ENCODE measurements at places on chromosomes 11 and 22. TPM values are rescaled to one million over a fixed set of nuclear protein-coding genes. Genes with fewer than 3 reads are reported as not detected.

DNA sequence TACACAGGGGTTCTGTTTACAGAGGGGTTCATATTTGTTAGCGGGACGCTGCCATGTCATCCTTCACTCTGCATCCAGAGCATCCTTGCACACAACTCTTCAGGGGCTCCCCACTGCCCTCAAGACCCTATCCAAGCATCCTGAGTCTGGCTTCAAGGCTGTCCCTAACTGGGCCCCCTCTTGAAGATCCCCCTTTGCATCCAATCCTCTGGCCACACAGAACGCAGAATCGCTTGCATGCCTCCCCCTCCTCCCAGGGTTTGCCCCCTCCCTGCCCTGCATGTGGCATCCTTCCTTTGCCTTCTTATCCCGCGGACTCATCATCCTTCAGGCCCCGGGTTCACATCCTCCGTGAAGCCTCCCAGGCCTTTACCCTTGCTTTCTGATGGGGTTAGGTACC lies 18.6 kb downstream of the C1QTNF6 start:
- peaks cover 15% of the 10 kb centered on the region for H3K4me1 ChIP-seq
- no peak overlapping the region for H3K27ac ChIP-seq
- H3K36me3 ChIP-seq = no peaks in the 10 kb centered on the region
- no peak overlapping the region for H3K4me3 ChIP-seq

- H3K27ac ChIP-seq = no peak overlapping the region
- no peak overlapping the region for H3K4me3 ChIP-seq
- no peaks in the 10 kb centered on the region for H3K27me3 ChIP-seq
These were observed 221.4 kb downstream of the DBX1 start for GRCh38 chr11:19938866-19939265.

DNA sequence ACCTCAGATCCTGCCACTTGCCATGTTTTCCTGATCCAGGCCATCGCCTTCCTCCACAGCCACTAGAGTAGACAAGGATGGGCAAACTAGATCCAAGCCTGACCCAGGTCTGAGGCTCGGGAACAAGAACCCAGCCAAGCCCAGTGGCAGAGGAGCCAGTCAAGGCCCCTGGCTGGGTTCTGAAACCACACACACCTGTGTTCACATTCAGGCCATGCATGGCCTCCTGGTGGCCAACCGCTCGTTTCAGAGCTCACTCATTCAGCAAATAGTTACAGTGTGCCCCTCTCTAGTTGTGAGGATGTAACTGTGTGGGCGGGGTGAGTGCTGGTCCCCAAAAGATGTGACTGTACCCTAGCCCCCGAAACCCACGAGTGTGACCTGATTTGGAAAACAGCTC lies 337.6 kb downstream of the CTTN start:
- no peak overlapping the region for H3K27ac ChIP-seq
- H3K27me3 ChIP-seq = no peaks in the 10 kb centered on the region
- DNase-seq = no peak
- no peaks in the 10 kb centered on the region for H3K4me1 ChIP-seq

DNA sequence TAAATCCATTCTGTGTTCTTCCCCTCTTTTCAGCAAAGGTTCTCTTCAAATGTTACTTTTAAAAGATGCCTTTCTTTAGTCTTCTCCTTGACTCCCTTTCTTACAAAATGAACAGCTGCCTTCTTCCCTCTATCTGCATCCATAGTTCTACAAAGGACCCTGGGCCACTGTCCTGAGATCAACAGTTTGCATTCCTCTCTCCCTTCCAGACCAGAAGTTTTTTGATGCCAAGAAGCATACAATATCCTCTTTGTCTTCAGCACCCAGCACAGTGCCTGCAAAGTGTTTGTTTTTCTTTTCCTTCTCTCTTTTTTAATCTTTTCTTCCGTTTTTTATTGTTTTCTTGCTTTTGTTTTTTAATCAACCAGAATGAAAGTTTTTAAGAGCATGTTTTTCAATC lies 183.5 kb upstream of the SNX19 start:
- no peak overlapping the region for H3K4me3 ChIP-seq
- no peak overlapping the region for H3K27ac ChIP-seq
- H3K36me3 ChIP-seq = no peaks in the 10 kb centered on the region
- peaks cover 8% of the 10 kb centered on the region for H3K4me1 ChIP-seq

DNA sequence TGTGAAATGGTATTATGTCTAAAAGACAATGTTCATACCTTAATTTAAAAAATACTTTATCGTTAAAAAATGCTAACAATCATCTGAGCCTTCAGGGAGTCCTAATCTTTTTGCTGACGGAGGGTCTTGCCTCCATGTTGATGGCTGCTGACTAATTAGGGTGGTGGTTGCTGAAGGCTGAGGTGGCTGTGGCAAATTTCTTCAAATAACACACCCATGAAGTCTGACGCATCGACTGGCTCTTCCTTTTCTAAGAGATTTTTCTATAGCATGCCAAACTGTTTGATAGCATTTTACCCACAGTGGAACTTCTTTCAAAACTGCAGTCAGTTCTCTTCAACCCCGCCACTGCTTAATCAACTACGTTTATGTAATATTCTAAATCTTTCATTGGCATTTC lies 33.6 kb downstream of the TCF20 start:
- DNase-seq = no peak
- 0 out of 2 replicates have a peak, but pooled peaks cover 3% of the 10 kb centered on the region for H3K36me3 ChIP-seq
- no peak overlapping the region for H3K27ac ChIP-seq

- no peak overlapping the region for H3K27ac ChIP-seq
- DNase-seq = no peak
- no peak overlapping the region for H3K4me3 ChIP-seq
- H3K27me3 ChIP-seq = no peaks in the 10 kb centered on the region
- no peaks in the 10 kb centered on the region for H3K36me3 ChIP-seq
These were observed 345.6 kb downstream of the DLG2 start for GRCh38 chr11:85281550-85281949.

DNA sequence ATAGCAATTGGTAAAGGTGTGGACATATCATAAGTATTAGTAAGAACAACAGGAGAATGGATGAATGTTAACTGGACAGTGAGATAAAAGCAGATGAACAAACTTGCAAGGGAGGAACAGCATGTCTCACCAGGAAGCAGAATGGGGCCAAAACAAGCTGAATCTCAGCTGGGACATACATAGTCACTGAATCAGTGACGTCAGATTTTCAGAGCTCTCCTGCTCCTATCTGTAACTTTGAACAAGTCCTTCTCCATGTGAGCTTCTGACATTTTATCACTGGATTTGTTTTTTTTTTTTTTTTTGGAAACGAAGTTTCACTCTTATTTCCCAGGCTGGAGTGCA lies 118.7 kb downstream of the BBOX1 start:
- H3K27me3 ChIP-seq = no peaks in the 10 kb centered on the region
- DNase-seq = no peak
- no peak overlapping the region for H3K4me3 ChIP-seq
- no peaks in the 10 kb centered on the region for H3K36me3 ChIP-seq
- H3K27ac ChIP-seq = no peak overlapping the region

DNA sequence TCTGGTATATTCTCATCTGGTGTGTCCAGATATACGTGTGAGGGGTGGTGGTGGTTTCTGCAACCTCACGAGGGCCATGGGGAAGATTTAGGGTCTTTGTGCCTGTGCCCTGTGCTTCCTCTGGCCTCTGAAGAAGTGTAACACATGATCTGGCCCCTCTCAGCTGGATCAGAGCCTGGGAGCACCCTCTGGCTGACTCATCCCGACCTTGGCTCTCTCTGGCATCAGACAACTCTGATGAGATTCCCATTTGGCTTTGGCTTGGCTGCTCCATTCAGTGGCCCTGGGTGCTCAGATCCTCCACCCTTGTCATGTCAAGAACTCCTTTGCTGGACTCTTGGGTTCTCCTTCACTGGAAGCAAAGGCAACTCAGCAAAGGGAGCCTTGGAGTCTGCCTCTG lies 45.2 kb downstream of the RASSF10 start:
- no peak for DNase-seq
- no peak overlapping the region for H3K27ac ChIP-seq
- H3K4me3 ChIP-seq = no peak overlapping the region

DNA sequence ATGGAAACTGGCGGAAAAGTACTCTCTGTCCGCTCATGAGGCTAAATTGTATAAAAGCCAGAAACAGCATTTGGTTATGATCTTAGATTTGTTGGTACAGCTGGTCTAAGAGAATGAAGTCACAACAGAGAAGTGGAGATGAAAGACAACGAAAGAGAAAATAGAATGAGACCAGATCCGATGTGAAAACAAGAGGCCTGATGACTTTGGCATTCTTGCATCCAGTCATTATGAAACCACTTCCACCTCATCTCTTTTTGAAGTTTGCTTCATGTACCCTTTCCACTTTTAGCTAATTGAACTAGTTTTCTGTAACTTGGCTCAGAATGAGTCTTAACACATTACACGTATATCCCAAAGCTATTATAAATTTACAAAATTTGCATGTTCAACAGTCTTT lies 1431.7 kb downstream of the LRRC4C start:
- DNase-seq = no peak
- H3K4me3 ChIP-seq = no peak overlapping the region
- no peaks in the 10 kb centered on the region for H3K27me3 ChIP-seq

The MUC6 gene
- total RNA-seq = not detected

- peaks cover 25% of the 10 kb centered on the region for H3K4me1 ChIP-seq
- no peak overlapping the region for H3K4me3 ChIP-seq
- DNase-seq = no peak
- no peak overlapping the region for H3K27ac ChIP-seq
- H3K36me3 ChIP-seq = no peaks in the 10 kb centered on the region
These were observed 5.4 kb downstream of the TMEM123 start for GRCh38 chr11:102447193-102447592.

DNA sequence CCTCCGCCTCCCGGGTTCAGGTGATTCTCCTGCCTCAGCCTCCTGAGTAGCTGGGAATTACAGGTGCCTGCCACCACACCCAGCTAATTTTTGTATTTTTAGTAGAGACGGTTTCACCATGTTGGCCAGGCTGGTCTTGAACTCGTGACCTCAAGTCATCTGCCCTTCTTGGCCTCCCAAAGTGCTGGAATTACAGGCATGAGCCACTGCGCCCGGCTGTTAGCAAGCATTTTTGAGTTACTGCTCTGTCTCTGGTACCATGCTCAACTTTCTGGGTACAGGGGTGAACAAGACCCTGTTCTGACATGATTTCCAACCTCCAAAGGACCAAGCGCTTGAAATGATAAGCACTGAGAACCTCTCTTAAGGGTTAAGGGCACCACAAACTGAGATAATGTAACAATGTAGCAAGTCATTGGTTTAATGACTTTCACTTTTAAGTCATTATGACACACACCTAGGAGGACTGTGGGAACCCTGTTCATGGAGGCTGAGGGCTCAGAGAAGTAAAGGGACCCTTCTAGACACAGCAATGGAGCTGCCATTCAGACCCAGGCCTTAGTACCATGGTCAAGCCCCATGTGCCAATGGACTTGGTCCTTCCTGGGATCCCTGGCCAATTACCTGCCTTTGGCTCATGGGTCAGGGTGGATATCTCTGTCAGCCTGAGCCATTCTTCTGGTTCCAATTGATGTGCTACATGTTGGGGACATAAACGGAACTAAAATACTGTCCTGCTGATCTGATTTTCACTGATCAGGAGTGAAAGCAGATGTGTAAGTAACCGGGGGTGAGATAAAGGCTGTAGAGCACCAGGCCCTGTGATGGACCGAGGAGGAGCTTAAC lies 11.6 kb downstream of the SLC3A2 start:
- no peak for DNase-seq
- no peak overlapping the region for H3K4me3 ChIP-seq
- H3K27ac ChIP-seq = no peak overlapping the region
- H3K27me3 ChIP-seq = no peaks in the 10 kb centered on the region
- peaks cover 13% of the 10 kb centered on the region for H3K4me1 ChIP-seq

DNA sequence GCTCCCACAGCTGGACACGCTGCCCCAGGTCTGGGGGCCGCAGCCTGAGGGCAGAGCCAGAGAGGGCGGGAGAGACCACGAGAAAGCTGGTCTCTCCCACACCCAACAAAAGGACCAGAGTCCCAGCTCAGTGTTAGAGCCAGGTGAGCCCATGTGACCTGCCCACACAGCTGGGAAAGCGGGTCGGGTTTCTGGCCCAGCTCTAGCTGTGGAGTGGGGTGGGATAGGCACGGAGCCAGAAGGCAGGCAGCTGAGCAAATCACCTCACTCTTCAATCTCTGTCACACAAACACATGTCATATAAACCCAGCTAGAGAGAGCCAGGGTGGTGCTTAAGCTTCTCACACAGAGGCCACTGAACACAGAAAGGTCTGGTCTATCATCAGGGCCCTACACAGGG lies 7.8 kb upstream of the EIF3D start:
- H3K27ac ChIP-seq = no peak overlapping the region
- peak; percentile 29 for DNase-seq
- H3K4me1 ChIP-seq = no peaks in the 10 kb centered on the region
- no peak overlapping the region for H3K4me3 ChIP-seq
- no peaks in the 10 kb centered on the region for H3K36me3 ChIP-seq

DNA sequence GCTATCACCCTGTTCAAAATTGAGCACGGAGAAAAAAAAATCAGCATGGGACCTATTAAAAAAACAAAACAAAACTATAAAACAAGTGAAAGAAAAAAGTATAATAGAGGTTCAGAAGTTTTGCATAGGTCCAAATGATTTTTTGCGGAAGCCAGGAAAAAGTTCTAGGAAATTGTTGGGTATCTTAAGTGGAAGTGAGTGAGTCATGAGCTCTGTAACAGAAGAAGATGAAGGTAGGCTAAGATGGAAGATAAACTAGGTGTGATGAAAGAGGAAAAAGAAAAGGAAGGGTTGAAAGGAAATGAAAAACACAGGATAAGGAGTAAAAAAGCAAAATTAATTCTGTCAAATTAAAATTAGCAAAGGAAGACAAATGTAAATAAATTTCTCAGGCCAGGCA lies 27.8 kb downstream of the SDHD start:
- DNase-seq = no peak
- no peaks in the 10 kb centered on the region for H3K36me3 ChIP-seq
- no peak overlapping the region for H3K27ac ChIP-seq

- H3K36me3 ChIP-seq = no peaks in the 10 kb centered on the region
- H3K4me1 ChIP-seq = no peaks in the 10 kb centered on the region
- no peak overlapping the region for H3K4me3 ChIP-seq
- H3K27me3 ChIP-seq = no peaks in the 10 kb centered on the region
- no peak overlapping the region for H3K27ac ChIP-seq
These were observed 179.0 kb downstream of the GRM5 start for GRCh38 chr11:88886796-88887195.

GRCh38 chr22:50252082-50253045 lies 1.3 kb upstream of the HDAC10 start:
- H3K36me3 ChIP-seq = no peaks in the 10 kb centered on the region
- H3K4me1 ChIP-seq = no peaks in the 10 kb centered on the region
- H3K4me3 ChIP-seq = peak overlapping the region; percentile 86
- no peaks in the 10 kb centered on the region for H3K27me3 ChIP-seq
- H3K27ac ChIP-seq = no peak overlapping the region

DNA sequence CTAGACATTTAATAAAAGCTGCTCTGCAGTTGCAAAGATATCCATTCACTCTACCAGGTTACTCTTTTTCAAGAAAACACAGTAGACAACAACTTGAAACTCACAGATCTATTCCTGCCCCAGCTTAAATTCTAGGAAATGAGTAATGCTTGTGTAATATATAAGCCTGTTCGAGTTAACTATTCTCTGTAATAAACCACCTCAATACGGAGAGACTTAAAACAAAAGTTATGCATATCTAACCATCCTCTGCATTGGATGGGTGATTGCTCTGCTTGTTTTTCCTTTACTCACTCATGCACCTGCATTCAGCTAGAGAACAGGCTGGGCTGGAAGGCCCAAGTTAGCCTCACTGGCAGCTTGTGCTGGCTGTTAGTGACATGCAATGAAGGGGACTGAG lies 13.3 kb downstream of the LRRC4C start:
- H3K4me3 ChIP-seq = no peak overlapping the region
- no peak for DNase-seq
- no peaks in the 10 kb centered on the region for H3K27me3 ChIP-seq
- H3K36me3 ChIP-seq = no peaks in the 10 kb centered on the region
- H3K27ac ChIP-seq = no peak overlapping the region

The SERPINH1 gene
- total RNA-seq = 1,217 TPM
